ENCODE measurements at places on chromosomes 4 and X.

DNA sequence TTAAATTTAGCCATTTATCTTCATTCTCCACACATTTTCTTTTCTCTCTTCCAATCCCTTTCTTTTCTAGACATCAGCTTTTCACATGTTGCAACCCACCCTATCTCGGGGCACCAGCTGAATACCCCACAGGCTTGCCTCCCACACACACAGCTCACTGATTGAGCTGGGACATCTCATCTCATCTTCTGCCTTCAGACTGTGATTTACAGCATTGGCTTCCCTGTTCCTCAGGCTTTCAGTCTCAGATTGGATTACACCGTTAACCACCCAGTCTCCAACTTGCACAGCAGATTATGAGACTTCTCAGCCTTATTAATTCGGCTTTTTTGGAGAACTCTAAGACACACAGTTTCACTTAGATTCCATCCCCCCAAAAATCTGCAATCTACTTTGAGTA, 93.7 kb downstream of the PRSS12 start:
- no peak for DNase-seq

DNA sequence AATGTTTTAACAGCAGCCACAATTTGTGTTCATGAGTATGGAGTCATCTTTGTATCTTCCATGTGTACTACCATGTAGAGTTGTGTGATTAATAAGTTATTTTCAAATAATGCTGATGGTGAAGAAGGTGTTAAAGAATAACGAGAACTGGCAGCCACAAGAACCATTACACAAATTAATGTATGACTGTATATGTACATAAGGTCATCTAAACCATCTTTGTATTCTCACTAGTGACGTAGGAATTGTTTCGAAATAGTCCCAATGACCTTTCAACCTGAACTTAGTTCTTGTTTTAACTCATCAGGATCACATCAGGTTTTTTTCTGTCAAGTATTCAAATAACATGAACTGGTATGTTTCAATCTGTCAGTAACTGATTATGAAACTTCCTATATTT, 48.3 kb upstream of the NOCT start:
- no peak for DNase-seq

GRCh38 chrX:9151772-9152307, 117.9 kb upstream of the FAM9B start:
- DNase-seq, result no peak

DNA sequence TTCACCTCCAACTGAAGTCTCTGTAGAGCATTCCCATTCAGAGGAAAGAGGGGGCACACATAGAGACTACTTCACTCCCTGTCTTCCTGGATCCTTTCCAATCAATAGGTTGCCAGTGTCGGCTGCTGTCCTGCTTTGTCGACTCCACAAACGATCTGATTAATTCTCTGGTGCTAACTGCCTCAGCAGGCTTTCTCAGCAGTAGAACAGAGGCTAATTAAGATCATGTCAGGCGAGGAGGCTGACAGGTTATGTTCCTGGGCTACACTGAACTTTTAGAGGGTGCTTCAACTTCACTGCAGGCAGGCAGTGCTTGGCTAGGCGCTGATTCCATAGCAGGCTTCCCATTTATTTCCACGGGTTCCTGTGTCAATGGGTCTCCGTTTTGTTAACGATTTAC, 79.2 kb downstream of the GRIA3 start:
- DNase-seq, result no peak

DNA sequence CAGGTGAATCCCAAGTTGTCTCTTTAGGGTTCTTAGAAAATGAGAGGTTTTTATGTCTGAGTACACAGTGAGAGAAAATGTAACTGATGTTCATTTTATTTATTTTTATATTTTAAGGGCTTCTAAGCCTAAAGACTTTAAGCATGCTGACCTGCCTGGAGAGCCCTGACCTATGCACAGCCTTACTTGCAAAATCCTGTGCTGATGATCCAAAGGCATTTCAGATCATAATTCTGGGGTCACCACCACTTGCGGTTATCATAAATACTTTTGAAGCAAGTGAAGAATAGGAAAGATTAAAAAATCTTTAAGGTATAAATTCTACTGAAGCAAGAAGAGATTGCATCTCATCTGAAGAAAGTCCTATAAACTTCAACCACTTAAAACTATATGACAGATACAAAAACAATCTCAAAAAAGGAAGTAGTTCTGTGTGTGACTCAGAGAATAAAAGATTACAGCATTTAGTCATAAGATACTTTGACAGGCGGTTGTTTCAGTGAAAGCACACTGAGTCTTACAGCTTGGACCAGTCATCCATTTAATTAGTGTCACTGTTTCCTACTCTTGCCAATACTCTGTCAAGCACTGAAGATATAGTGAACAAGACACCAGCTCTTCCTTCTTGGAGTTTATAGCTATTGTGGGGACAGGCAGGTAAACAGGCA, 245.2 kb upstream of the DIPK2B start:
- no peak for DNase-seq

DNA sequence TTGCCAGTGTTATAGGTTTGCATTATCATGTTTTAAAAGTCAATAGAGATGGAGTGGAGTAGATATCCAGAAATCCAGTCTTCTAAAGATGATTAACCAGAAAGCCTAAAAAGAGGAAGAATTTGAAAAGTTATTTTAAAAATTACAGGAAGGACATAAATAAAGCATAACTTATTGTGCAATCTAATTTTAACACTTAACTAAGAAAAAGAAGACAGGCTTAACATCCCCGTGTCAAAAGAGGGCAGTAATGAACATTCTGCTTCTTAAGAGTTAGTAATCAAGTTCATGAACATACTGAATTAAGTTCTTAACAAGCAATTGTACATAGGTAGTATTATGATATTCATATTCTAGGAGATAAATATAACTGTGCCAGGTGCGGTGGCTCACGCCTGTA, 39.3 kb downstream of the ELF2 start:
- no peak for DNase-seq

- DNase-seq, result no peak
These were observed 162.8 kb downstream of the GABRB1 start for GRCh38 chr4:47194036-47194737.

DNA sequence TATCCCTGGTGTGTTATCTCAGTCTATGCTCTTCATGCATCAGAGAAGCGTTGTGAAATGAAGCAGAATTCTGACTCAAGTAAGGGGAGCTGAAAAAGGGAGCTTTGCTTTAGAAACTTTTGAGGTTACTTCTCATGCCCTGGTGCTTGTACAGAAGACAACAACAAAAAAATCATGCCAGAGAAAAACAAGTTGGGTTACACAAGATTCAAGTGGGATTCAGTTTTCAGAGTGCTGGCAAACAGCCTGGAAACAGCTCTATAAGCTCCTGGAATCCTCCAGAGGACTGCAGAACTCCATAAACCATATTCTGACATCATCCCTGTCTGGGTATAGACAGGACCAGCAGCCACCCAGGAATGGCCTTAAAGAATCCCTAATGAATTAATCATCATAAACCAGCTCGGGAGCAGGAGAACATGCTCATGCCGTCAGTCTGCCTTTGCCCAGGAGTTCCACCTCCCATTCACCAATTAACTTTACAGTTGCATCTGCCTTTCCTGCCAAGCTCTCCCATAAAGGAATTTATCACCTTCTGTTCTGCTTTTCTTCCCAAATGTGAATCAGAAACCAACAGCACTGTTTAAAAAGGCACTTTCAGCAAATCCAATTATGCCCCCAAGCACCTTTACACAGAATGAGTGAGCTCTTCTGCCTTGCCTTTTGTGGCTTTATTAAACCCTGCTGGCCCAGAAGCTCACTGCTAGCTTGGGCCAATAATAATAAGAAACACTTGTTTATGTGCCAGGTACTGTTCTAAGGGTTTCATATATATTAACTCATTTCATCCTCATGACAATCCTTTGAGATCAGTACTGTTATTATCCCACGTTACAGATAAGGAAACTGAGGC, 54.5 kb upstream of the FBXW7 start:
- no peak for DNase-seq

DNA sequence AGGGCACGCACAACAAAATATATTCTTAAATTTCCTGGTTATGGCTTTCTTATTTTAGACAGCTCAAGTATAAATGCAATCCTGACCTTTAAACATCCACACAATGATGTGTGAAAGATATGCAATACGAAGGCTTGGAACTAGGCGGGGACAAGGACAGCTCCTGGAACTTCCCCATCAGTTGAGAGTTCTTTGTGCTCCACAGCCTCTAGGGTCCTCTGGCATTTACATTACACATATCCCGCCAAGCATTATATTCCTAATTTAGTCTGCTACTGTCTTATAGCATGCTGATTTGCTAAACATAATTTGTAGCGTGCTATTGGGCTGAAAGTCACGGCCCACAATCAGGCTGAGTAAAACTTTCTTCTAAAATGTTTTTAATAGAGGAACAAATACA, 74.4 kb downstream of the FTHL17 start:
- no peak for DNase-seq

DNA sequence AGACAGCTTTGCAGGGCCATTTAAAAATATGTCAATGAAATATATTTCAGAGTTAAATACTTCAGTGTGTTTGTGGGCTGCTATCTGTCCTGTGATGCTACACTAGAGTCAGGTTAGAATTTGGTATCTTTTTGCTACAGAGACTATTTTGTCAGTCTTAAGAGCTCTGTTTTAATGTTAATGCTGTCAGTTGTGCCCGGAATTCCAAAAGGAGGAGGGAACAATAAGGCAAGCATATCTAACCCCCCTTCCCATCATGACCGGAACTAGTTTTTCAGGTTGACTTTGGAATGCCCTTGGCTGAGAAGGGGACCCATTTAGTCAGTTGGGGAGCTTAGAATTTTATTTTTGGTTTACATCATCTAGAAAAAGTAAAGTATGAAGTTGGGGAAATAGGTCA, 34.9 kb upstream of the SLC25A4 start:
- DNase-seq, result no peak

GRCh38 chr4:80154545-80154933, 42.8 kb upstream of the PRDM8 start:
- no peak for DNase-seq

GRCh38 chr4:184284336-184284690, 66.6 kb upstream of the ENPP6 start:
- no peak for DNase-seq

DNA sequence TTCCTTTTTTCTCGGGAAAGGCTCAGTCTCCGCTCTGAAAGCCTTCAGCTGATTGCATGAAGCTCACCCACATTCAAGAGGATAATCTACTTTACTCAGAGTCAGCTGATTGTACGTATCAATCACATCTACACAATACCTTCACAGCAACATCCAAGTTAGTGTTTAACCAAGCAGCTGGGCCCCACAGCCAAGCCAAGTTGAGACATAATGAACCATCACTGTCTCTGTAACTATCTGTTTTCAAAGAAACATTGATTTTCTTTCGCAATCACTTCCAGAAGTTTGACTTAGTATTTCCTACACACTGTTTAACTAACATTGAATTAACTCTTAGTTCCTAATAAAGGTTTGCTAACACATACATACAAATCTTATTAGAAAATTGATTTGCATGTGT, 40.3 kb downstream of the RWDD4 start:
- no peak for DNase-seq

- peak; percentile 50 for DNase-seq
These were observed 24.9 kb downstream of the ARL9 start for GRCh38 chr4:56530269-56531148.

DNA sequence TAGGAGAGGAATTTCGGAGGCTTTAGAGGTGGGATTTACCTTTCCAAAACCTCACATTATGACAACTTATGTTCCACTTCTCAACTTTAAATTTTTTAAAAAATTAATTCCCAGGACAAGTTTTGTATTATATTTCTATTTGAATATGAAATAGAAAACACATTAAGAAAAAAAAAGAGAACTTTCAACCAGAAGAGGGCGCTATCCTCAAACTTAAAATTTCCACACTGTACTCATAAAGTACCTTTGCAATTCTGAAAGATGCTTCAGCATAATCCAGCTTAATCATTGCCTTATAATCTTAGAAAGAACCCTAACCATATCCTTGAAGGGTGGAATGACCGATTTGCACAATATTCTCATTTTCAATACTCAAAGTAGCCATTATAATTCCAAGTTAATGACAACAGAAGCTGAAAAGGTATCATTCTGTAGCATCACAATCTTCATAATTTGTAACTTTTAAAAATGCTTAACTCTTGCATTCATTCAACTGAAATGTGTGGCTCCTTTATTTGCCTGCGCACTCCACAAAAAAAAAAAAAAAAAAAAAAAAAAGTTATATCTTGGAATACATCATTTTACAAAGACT, 158.0 kb downstream of the KCNIP4 start:
- no peak for DNase-seq

GRCh38 chrX:39773923-39774773, 323.6 kb downstream of the BCOR start:
- DNase-seq, result no peak
